ENCODE measurements at places on chromosomes 3 and 15.

- peak; percentile 83 for DNase-seq
Observed at GRCh38 chr3:58013973-58014649, 5.9 kb downstream of the FLNB start.

- no peak for DNase-seq
Observed at GRCh38 chr15:79257454-79257853, 25.1 kb upstream of the ANKRD34C start.

DNA sequence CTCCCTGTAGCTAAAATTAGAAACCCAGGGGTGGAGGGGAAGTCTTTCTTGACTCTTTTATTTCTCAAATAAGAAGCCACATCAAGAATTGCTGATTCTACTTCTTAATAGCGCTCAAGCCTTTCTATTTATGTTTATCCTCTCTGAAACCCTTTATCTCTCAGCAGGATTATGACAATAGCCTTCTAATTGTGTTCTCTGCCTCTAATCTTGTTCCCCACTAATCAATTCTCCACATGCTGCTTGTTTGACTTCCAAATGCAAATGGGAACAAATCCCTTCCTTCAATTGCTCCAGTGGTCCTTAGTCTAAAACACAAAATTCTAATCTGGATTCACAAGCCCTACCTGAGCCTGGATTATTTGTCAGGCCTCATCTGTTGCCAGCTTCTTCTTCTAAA is 43.7 kb upstream of the CFAP20DC start:
- no peak for DNase-seq

DNA sequence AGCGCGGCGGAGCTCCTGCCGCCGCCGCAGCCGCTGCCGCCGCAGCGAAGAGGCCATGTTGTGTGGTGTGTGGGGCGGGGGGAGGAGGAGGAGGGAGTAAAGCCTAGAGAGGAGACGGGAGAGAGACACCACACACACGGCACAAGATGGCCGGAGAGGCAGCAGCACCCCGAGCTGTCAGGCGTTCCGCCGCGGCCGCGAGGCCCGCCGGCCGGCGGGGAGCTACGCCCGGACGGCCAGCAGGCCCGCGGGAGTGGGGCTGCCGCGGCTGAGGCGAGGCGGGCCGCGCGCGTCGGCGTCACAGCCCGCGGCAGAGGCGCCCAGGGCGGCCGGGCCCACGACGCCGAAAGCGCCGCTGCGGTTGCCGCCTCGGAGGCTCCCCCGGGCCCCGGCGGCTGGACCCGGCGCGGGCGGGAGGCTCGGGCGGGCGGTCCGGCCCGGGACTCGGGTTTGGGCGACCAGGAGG is 17.4 kb upstream of the CHD2 start:
- DNase-seq: no peak

- peak; percentile 7 for DNase-seq
Observed at GRCh38 chr3:169846458-169847193, 23.1 kb downstream of the LRRC31 start.

All from AG09309 (cell line).